Endothelial cell (in vitro differentiated cells): ENCODE measurements at places on chromosomes 2 and 18. TPM values are rescaled to one million over a fixed set of nuclear protein-coding genes. Genes with fewer than 3 reads are reported as not detected.
A peak's percentile ranks its signal among the peaks of the same experiment; 100 is the strongest.

DNA sequence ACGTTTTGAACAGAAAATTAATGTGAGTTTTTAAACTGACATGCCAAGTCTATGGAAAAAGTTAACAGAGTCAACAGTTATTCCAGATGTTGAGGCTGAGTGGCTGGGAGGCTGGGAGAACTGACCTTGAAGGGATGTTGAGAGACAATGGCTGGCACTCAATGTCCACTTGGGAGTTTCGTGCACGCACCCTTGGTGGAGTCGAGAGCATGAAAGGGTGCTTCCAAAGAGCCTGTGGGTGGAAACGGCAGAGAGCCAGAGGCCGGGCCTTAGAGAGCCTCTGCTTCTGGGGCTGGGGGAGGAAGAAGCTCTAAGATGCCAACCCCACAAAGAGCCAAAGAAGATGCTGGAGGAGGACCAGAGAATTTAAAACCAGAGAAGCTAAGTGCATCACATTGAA, 63.4 kb upstream of the L3MBTL4 start:
- no peaks in the 10 kb centered on the region for H3K36me3 ChIP-seq
- no peak for DNase-seq
- no peaks in the 10 kb centered on the region for H3K4me1 ChIP-seq
- H3K27ac ChIP-seq, result no peak overlapping the region

DNA sequence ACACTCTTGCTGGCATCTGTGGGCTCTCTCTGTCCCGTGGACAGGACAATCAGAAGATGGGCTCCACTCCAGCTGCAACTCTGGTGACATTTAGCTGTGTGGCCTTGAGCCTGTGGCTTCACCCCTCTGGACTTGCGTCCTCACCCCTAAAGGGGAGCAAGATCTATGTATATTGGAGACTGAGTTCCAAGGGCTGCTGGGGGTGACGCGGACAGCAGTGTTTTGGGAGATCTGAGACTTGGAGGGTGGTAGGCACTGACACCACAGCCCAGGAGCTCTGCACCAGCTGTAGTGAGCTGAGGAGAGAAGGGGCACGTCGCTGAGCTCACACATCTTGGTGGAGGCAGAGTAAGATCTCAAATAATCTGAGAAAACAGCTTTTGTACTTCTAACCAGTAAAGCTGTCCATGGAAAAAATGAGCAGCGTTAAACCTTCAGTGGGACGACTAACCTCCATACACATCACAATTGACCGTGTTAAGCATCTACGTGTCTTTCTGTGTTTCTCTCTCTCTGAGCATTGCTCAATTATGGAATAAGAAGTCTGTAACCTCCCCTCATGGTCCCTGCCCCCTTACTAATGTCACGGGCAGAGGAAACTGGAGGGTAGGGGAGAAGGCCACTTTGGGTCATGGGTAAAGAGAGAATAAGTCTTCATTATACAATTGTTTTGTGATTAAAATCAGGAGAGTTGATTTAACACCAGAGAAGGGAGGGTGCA, 85.8 kb downstream of the SH3RF3 start:
- H3K4me3 ChIP-seq, result no peak overlapping the region
- peaks cover 20% of the 10 kb centered on the region for H3K4me1 ChIP-seq
- no peak for DNase-seq
- peaks cover 7% of the 10 kb centered on the region for H3K27me3 ChIP-seq
- H3K27ac ChIP-seq, result no peak overlapping the region
- H3K36me3 ChIP-seq, result peaks cover 6% of the 10 kb centered on the region

GRCh38 chr2:28469304-28469703, 26.6 kb upstream of the PLB1 start:
- H3K4me1 ChIP-seq, result peaks cover 8% of the 10 kb centered on the region
- no peaks in the 10 kb centered on the region for H3K36me3 ChIP-seq
- no peak overlapping the region for H3K27ac ChIP-seq

GRCh38 chr18:49847524-49847923, 34.2 kb upstream of the ACAA2 start:
- H3K27me3 ChIP-seq, result peaks cover 14% of the 10 kb centered on the region
- no peak overlapping the region for H3K27ac ChIP-seq
- H3K4me3 ChIP-seq, result no peak overlapping the region
- H3K36me3 ChIP-seq, result no peaks in the 10 kb centered on the region
- peaks cover 8% of the 10 kb centered on the region for H3K4me1 ChIP-seq

DNA sequence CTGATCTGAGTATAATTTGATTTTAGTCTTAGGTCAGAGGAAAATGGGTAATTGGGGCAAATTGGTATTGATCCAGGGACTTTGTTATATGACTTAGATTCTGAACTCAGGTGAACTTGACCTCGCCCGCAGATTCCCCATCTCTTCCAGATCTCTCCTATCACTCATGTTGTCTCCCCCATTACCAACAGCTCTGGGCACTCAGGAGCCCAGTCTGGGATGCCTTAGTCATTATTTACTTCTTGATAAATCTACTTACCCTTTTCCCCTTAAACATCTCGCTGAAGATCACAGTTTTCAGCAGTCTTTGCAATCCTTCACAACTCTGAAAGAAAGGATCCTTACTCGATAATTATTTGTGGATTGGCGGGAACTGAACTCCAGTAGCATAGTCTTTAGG, 19.6 kb upstream of the HNMT start:
- peaks cover 17% of the 10 kb centered on the region for H3K4me1 ChIP-seq
- H3K4me3 ChIP-seq, result no peak overlapping the region
- no peaks in the 10 kb centered on the region for H3K36me3 ChIP-seq
- no peak overlapping the region for H3K27ac ChIP-seq
- DNase-seq, result no peak

DNA sequence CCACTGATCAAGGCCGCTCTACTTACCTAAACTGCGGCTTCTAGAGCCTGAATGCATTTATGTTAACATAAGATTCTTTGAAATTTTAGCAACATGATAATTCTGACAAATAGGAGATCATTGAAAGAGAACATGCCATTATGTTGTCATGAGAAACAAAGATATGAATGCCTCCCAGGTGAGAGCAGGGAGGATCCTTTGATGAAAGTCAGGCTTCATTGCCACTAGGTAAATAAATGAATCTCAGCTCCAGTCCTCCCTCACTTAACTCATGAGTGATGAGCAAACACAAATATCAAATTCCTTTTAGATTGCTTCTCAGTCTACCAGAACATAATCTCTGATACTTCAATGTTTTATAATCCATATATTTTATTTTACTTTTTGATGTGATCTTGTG, 463.2 kb upstream of the CDH7 start:
- H3K27ac ChIP-seq, result no peak overlapping the region
- H3K4me1 ChIP-seq, result no peaks in the 10 kb centered on the region
- H3K36me3 ChIP-seq, result no peaks in the 10 kb centered on the region
- DNase-seq, result no peak
- H3K27me3 ChIP-seq, result no peaks in the 10 kb centered on the region
- H3K4me3 ChIP-seq, result no peak overlapping the region

- no peak overlapping the region for H3K27ac ChIP-seq
- H3K27me3 ChIP-seq, result peaks cover 10% of the 10 kb centered on the region
- H3K4me3 ChIP-seq, result no peak overlapping the region
- no peaks in the 10 kb centered on the region for H3K36me3 ChIP-seq
Measured at GRCh38 chr2:127581050-127581345, 45.5 kb downstream of the MYO7B start.

GRCh38 chr2:238513346-238513745, 86.6 kb downstream of the ASB1 start:
- no peaks in the 10 kb centered on the region for H3K4me1 ChIP-seq
- no peak overlapping the region for H3K4me3 ChIP-seq
- DNase-seq, result peak; percentile 66
- no peak overlapping the region for H3K27ac ChIP-seq

- no peak overlapping the region for H3K4me3 ChIP-seq
- H3K4me1 ChIP-seq, result no peaks in the 10 kb centered on the region
- H3K27me3 ChIP-seq, result peaks cover 3% of the 10 kb centered on the region
- H3K36me3 ChIP-seq, result no peaks in the 10 kb centered on the region
Measured at GRCh38 chr2:132638313-132639040, 31.5 kb downstream of the LYPD1 start.

GRCh38 chr2:460861-461260, 173.0 kb upstream of the ALKAL2 start:
- DNase-seq, result no peak
- no peak overlapping the region for H3K4me3 ChIP-seq
- peaks cover 2% of the 10 kb centered on the region for H3K27me3 ChIP-seq

GRCh38 chr2:236241181-236242056, 22.8 kb downstream of the ASB18 start:
- no peak for DNase-seq
- H3K27ac ChIP-seq, result no peak overlapping the region
- peaks cover 22% of the 10 kb centered on the region for H3K27me3 ChIP-seq
- H3K4me3 ChIP-seq, result no peak overlapping the region

DNA sequence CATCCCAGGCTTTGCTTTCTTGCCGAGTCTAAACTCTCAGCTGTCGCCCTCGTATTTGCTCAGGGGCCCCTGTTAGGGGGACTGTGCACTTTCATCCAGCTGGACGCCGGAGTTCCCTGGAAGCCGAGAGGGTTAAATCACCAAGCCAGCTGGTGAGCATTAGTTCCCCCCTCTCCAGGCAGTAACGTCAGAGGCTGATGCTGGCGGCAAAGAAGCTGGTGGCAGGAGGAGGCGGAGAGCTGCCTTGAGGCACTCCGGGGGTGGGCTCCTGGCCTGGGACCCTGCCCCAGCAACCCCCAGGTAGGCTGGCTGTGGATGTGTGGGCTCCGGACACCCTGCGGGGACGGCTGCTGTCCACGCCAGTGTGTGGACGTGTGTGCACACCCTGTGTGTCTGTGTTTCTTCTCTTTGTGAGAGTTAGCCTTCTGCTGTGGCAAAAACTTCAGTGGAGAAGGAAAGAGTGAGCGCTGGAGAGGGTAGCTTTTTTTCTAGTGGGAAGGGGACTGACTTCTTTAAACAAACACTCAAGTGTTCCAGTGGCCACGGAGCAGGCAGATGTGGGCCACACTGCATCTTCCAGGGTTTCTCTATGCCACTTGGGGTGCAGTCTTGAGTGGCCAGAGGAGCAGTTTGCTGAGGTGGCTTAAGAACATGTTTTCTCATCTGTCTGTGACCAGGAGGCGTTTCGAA, 84.7 kb downstream of the GLI2 start:
- no peak for DNase-seq
- no peaks in the 10 kb centered on the region for H3K36me3 ChIP-seq
- no peak overlapping the region for H3K27ac ChIP-seq
- H3K4me3 ChIP-seq, result no peak overlapping the region

DNA sequence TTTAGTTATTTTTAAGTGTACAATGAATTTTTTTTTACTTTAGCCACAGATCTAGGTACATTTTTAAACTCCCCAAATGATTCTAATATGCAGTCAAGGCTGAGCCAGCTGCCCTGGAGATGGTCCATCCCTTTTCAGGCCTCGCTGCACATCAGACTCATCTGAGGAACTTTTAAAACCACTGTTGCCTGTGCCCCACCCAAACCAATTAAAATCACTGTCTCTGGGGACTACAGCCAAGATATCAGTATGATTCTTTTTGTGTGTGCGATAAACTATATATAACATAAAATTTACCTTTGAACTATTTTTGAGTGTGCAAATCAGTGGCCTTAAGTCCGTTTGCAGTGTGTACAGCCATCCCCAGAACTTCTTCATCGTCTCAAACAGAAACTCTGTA, 9.1 kb upstream of the MALT1 start:
- H3K27ac ChIP-seq, result no peak overlapping the region
- H3K4me1 ChIP-seq, result peaks cover 3% of the 10 kb centered on the region
- DNase-seq, result no peak
- H3K4me3 ChIP-seq, result no peak overlapping the region
- no peaks in the 10 kb centered on the region for H3K36me3 ChIP-seq

DNA sequence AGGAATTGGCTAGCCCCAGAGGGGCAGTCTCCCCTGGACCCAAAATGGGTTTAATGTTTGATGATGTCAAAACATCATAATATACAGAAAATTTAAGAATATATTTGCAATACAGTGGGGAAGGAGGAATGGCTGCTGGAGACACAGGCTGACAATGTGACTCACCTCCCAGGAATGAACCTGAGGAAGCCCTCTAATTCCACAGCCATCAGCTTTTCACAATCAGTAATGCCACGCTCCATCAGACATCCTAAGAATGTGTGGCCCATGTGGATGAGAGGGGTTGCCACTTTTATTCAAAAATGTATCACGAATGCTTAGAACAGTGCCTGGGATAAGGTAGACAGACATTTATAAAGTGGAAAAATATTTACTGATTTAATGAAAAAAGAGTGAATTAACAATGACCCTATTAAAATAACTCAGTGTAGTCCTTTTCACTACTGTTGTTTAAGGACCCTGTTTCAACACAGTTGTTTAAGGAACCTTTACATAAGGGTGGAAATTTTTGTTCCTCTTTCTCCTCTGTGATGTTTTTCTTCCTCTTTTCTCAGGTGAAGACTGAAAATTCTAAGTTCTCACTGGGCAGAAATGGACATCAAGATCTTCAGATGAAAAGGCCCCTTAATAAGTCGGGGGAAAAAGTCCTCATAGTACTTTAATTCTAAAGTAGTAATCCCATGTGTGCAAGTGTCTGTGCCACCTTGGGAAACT, 17.5 kb upstream of the TMEM163 start:
- peak overlapping the region; percentile 7 for H3K27ac ChIP-seq
- no peak overlapping the region for H3K4me3 ChIP-seq
- H3K27me3 ChIP-seq, result peaks cover 3% of the 10 kb centered on the region
- DNase-seq, result peak; percentile 20
- no peaks in the 10 kb centered on the region for H3K36me3 ChIP-seq

DNA sequence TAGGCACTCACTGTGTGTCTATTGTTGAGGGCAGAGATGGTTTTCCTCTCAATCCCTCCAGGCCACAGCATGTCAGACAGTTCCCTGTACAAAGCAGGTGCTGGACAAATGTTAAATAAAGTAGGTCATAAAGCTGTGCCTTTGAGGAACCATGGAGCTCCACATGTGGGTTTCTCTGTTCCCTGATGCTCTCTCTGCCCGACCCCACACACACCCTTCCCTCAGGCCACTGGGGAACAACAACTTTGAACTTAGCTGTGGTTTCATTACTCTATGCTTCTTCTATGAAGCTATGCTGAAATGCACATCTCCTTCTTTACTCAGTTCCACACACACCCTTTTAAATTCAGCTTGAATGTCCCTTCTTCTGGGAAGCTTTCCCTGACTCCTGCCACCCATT, 415.3 kb downstream of the HRH4 start:
- DNase-seq, result no peak
- H3K27me3 ChIP-seq, result peaks cover 4% of the 10 kb centered on the region
- H3K4me1 ChIP-seq, result peaks cover 12% of the 10 kb centered on the region
- H3K36me3 ChIP-seq, result no peaks in the 10 kb centered on the region
- H3K27ac ChIP-seq, result no peak overlapping the region

GRCh38 chr2:144505245-144505831, 14.6 kb downstream of the ZEB2 start:
- H3K4me1 ChIP-seq, result peaks cover 20% of the 10 kb centered on the region
- no peaks in the 10 kb centered on the region for H3K27me3 ChIP-seq
- peaks cover 6% of the 10 kb centered on the region for H3K36me3 ChIP-seq

Gene IL1RL1
- total RNA-seq, result 0.10 TPM

Gene ZNF396
- total RNA-seq, result 0.92 TPM

Gene VWA3B
- total RNA-seq, result not detected

Gene SRD5A2
- 0.64 TPM for total RNA-seq

Gene CTNNA2
- total RNA-seq, result 4.7 TPM

Gene BMP10
- total RNA-seq, result not detected

Gene FLACC1
- 1.1 TPM for total RNA-seq

Gene TRIM54
- total RNA-seq, result not detected
